ENCODE measurements at places on chromosomes 1 and 21.

- no peak for DNase-seq
These were observed 84.5 kb upstream of the TMEM51 start for GRCh38 chr1:15068997-15069396.

GRCh38 chr1:17680308-17680707, 74.8 kb upstream of the ACTL8 start:
- DNase-seq: no peak

- no peak for DNase-seq
These were observed 8.8 kb downstream of the CTPS1 start for GRCh38 chr1:40988280-40988679.

- no peak for DNase-seq
These were observed 135.0 kb downstream of the TGFB2 start for GRCh38 chr1:218480137-218480536.

GRCh38 chr1:82542141-82542540, 741.4 kb downstream of the ADGRL2 start:
- DNase-seq: no peak

- no peak for DNase-seq
These were observed 22.2 kb downstream of the OPTC start for GRCh38 chr1:203516184-203516583.

GRCh38 chr1:3026581-3027391, 5.5 kb downstream of the ACTRT2 start:
- DNase-seq: no peak

DNA sequence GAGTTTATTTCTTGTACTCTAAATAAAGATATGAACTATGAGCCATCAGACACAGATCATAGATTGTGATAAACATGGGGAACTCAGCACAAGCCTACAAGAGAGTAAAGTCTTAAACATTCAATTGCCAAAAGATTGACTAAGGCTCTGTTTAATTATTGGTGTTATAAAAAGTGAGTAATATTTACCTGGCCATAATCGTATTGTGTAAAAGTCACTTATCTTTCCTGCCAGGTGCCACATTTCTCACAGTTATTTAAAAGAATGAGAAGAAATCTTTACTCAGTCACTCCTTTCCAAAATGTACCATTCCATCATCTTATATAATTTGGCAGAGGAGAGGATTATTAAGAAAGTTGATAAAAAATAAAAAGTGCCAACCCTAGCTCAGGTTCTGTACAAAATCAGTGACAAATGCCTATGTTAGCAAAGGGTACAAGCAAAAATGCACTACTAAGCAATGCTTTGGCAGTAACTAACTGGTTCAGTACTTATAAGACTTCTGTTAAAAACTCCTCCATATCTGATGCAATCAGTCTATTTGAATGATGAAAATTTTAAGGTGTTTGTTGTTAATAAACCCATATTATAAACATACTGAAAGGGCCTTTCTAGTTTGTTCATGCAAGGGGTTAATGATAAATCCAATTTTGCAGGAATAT, 5.8 kb upstream of the NR5A2 start:
- no peak for DNase-seq

DNA sequence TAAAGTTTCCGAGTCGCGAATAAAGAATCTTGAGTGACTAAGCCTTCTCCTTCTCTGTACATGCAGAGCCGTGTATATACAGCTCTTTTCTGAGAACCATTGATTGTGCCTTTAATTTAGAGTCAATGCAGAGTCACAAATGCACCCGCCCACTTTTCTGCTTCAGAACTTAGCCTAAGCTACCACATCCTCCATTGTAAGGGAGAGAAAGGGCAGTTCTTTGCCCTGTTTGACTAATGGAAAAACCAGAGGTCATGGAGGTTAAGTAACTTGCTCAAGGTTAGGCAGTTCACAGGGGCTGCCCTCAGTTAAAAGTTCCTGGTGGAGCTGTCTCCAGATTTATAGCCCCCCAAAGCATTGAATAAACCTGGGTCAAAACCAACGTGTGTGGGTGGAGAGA, 139.6 kb downstream of the TOMM20 start:
- no peak for DNase-seq

DNA sequence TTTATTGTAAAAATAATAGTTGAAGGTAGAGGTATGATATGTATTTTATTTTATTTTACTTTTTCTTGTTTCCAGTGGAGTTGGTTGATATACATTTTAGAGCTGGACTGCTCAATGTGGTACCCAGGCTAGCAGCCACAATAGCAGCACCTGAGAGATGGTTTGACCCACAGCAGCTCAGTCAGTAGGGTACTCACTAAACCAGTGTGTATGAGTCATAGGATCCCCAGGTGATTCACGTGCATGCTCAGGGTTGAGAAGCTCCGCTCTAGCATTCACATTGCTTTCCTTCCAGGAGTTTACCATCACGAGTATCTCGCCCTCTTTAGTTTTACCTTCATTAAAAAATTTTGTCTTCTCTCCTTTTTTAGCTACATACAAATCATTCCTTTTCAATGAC, 96.0 kb upstream of the PAXBP1 start:
- DNase-seq: no peak

GRCh38 chr1:211710566-211711314, 35.3 kb upstream of the NEK2 start:
- DNase-seq: no peak

GRCh38 chr1:38852780-38853179, 6.8 kb downstream of the RRAGC start:
- no peak for DNase-seq

GRCh38 chr1:40997096-40997495, 17.6 kb downstream of the CTPS1 start:
- DNase-seq: no peak

DNA sequence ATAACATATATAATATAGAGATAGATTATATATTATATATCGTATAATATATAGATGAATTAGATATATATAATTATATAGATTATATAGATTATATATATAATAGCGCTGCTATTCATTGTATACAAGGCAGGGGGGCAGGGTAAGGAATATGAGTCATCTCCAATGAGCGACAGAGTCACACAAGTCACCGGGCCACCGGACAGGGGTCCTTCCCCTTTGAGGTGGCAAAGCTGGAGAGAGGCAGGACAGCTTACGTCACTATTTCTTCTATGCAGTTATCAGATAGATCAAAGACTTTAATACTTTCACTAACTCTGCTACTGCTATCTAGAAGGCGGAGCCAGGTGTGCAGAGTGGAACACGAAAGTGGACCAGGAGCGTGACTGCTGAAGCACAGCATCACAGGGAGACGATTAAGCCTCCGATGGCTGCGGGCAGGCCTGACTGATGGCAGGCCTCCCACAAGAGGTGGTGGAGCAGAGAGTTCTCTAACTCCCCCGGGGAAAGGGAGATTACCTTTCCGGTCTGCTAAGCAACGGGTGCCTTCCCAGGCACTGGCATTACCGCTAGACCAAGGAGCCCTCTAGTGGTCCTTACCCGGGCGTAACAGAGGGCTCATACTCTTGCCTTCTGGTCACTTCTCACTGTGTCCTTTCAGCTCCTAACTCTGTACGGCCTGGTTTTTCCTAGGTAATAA, 2154.7 kb downstream of the MRPL39 start:
- DNase-seq: no peak

- DNase-seq: no peak
These were observed 32.2 kb upstream of the BACE2 start for GRCh38 chr21:41135746-41136145.

- no peak for DNase-seq
These were observed 17.3 kb upstream of the SELENON start for GRCh38 chr1:25782608-25783201.

GRCh38 chr21:42644223-42645208, 8.9 kb upstream of the PDE9A start:
- no peak for DNase-seq

GRCh38 chr1:1309251-1310108, 1.1 kb downstream of the PUSL1 start:
- DNase-seq: no peak

- no peak for DNase-seq
These were observed 3.1 kb upstream of the ZBTB8A start for GRCh38 chr1:32536117-32536516.

GRCh38 chr1:202576816-202577215, 133.4 kb downstream of the SYT2 start:
- no peak for DNase-seq

DNA sequence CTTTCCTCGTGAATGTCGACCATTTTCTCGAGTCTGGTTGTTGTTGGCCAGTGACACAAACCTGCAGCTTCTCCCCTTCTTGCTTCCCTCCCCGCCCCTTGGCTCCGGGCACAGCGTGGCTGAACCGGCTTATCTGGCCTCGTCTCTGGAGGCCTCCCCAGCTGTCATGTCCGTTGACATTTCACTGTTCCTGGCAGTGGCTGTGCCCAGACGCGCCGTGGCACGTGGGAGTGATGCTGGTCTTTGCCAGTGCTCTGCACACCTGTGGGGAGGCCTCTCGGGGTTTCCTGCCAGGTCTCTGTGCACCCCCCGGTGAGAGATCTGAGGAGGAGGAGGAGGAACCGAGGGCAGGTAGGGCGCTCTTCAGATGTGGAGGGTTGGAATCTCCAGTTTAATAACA, 23.7 kb downstream of the SKI start:
- DNase-seq: no peak

DNA sequence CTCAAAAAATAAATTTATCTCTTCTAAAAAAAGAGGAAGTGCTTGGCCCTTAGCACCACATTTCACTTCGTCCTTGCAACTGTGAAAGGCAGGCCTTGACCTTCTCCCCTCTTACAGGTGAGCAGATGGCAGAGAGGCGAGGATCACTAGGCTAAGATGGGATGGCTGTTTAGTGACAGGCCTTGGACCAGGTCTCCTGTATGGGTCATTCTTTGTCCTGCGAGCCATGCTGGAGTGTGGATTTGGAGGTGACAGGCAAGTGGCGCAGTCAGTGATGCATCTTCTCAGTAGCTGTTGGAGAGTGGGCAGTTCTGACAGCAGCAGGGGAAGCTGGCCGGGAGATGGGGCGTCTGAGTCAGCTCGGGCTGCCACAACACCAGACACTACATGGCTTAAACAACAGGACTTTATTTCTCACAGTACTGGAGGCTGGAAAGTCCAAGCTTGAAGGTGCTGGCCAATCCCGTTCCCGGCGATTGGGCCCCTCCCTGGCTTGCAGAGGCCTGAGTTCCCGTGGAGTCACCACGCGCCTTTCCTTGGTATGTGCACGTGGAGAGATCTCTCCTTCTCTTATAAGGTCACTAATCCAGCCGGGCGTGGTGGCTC, 16.5 kb downstream of the SLC27A3 start:
- DNase-seq: no peak

DNA sequence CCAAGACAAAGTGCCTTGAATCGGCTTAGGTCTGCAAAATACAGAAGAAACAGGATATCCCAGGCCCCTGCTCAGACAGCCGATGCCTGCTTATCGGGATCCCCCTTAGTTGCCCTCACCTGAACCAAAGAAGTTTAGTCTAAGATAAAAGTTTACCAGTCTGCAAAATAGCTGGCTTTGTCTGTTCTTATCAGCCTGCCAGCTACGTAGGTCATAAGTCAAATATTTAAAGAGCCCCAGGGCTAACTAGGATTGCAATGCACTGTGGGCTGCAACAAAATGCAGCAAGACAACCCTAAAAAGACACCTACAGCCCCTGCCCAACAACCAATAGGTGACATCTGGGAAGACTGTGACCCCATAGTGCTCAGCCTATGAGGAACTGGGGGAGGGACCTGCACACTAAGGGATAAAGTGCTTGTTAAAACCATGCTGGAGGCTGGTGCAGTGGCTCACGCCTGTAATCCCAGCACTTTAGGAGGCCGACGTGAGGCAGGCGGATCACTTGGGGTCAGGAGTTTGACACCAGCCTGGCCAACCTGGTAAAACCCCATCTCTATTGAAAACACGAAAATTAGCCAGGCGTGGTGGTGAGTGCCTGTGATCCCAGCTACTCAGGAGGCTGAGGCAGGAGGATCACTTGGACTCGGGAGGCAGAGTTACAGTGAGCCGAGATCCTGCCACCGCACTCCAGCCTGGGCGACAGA, 27.4 kb downstream of the LRRC3 start:
- no peak for DNase-seq

DNA sequence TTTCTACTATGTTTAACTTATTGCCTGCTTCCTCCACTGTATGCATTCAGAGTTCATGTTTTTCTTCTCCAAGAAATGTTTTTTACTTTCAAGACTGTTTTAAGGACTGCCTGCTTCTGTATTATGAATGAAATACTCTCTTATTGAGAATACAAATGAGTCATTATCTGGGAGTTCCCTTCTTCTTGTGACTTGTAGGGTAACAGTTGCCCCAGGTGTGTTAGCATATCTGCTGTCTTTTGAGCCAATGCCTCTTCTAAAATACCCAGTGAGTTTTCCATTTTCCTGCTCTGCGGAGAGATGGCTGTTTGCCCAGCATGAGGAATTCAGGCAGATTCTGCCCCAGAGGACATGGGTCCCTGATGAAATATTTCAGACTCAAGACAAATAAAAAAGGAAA, 34.1 kb upstream of the ST6GALNAC5 start:
- no peak for DNase-seq

- no peak for DNase-seq
These were observed 61.9 kb downstream of the PTPRU start for GRCh38 chr1:29298246-29298645.

- no peak for DNase-seq
These were observed 96.4 kb upstream of the RAB3GAP2 start for GRCh38 chr1:220368352-220369265.

- no peak for DNase-seq
These were observed 270.9 kb downstream of the LMO4 start for GRCh38 chr1:87599569-87599968.

- DNase-seq: no peak
These were observed 65.6 kb downstream of the HHAT start for GRCh38 chr1:210394281-210394821.

DNA sequence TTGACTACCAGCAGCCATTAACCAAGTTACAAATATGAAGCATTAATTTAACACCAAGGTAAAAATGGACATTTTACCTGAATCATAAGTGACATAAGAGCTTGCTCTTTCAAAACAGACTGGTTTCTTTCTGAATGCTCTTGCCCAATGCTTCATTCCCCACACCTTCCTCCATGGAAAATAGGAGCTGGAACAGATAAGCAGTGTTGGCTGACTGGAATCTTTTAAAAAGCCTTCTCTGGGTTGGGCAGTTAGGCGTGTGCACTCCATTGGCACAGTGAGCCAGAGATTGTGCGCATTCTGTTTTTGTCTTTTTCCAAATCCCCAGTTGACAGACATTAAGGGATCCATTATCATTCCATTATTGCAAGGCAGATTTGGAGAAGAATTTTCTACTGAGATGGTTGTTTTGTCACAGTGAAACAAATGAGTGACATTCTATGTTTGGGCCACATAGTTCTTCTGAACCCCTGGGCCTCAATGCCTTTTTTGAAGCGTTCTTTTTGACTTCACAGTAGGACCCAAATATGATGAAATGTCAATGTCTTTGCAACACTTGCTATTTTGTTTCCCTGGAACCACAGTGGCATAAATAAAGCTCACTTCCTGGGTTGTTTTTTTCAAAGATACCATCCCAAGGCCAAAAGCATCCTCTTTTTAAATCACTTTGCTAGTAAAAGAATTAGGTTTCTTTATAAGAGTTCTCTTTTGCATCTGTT, 32.3 kb downstream of the LRRC8B start:
- DNase-seq: no peak

- no peak for DNase-seq
These were observed 42.5 kb downstream of the PTPRF start for GRCh38 chr1:43573066-43573800.

GRCh38 chr21:15057285-15057684, 7.5 kb downstream of the NRIP1 start:
- DNase-seq: no peak
